ENCODE measurements at places on chromosomes 1 and 21.

GRCh38 chr1:96509951-96510350 lies 211.6 kb upstream of the PTBP2 start:
- no peak for DNase-seq

GRCh38 chr1:65955071-65955470 lies 162.4 kb downstream of the PDE4B start:
- DNase-seq, result no peak

DNA sequence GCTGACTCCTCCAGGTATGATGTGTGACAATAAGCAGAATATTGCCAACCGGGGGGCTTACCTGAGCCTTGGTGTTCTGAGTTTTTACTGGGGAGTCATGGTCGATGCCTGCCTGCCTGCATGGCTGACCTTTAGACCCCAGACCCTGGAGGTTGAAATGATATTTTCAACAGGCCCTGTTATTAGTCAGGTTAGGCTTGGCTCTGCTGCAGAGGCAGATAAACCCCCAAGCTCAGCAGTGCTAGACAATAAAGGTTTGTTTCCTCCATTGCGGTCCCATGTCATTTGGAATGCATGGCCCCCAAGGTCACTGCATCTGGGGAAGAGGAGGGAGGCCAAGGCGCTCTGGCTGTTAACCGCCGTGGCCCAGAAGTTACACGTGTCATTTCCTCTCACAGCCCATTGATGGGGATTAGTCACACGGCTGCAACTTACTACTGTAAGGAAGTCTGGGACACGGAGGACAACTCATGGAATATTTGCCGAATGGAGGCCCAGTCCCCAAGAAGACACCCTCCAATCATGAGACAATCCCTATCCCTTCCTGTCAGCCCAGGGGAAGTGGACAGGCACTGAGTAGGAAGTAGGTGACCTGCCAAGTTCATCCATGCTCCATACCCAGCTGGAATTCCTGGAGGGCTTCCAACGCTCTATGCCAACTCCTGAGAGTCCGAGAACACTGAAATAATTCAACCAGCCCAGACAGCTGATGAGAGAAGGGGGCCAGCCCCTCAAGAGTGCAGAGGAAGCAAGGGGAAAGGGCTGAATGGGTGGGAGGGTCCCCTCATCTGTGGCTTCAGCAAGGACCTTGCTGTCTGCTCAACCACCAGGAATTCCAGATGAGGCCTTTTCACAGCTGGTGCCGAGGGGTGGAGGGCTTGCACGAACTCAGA lies 97.3 kb downstream of the TAS1R2 start:
- DNase-seq, result no peak

GRCh38 chr1:211601982-211602670 lies 23.2 kb upstream of the SLC30A1 start:
- no peak for DNase-seq

GRCh38 chr1:7572654-7573152 lies 198.4 kb upstream of the VAMP3 start:
- no peak for DNase-seq

DNA sequence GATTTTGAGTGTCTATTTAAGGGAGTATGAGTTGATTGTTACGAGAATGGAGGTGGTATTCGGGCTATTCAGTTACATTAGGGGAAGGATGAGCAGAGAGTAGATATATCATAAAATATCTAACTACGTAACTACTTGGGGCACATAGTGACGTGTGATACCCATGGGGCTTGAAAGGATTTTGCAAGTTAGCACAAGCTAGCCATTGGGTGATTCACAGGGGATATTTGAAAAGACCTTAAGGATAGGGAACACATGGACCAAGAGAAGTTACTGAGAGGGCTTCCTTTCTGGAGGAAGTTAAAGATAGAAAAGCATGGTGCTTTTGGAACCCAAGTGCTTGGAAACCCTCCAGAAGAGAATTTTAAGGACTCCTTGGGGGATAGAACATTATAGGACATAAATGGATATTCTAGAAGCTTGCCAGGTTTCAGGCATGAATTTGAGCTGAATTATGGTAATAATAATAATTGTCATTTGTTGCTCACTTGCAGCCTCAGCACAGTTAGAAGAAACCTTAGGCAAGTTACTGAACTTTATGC lies 5.4 kb downstream of the DISP1 start:
- DNase-seq, result no peak

GRCh38 chr1:218211241-218211640 lies 73.9 kb upstream of the RRP15 start:
- no peak for DNase-seq

- DNase-seq, result no peak
These were observed 6.1 kb downstream of the FABP3 start for GRCh38 chr1:31366796-31367195.

- DNase-seq, result no peak
These were observed 1.0 kb upstream of the PGLYRP4 start for GRCh38 chr1:153349363-153350320.

DNA sequence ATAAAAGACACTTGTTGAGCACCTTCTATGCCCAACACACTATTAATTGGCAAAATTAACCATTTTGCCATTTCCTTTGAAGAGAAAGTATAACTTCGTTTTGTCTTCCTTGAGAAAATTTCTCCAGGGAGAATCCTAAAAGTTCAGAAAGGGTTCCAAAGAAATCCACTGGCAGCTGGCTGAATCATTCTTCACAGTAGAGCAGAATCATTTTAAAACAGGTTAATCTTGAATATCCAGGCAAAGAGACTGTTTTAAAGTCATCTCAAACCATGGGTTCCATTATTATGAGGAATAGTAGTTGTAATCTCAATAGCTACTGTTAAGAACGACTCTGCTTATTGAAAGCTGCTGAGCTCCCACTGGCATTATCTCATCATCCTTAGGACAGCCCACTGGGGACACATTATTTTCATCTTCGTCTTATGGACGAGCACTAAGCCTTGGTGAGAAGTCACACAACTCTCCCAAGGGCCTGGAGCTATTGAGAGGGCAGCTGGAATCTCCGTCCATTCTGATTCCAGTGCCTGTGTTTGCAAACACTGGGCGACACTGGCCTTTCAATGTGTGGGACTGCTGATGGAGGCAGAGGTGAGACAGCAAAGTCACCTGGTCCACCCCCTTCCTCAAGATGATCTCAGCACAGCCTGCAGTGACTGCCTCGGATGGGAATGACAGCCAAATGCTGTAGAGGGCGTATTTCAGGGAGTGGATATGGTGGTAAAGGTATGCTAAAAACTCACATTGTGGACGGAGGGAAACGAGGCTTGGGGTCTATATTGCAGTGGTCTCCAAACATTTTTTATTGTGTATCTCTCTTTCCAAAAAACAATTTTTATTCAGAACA lies 15.3 kb upstream of the PGBD5 start:
- DNase-seq, result no peak

GRCh38 chr1:1906185-1907097 lies 8.6 kb upstream of the CALML6 start:
- peak; percentile 91 for DNase-seq

GRCh38 chr1:222107267-222107666 lies 365.4 kb upstream of the DUSP10 start:
- no peak for DNase-seq

- peak; percentile 46 for DNase-seq
These were observed 88.4 kb downstream of the SDCCAG8 start for GRCh38 chr1:243343970-243344937.

DNA sequence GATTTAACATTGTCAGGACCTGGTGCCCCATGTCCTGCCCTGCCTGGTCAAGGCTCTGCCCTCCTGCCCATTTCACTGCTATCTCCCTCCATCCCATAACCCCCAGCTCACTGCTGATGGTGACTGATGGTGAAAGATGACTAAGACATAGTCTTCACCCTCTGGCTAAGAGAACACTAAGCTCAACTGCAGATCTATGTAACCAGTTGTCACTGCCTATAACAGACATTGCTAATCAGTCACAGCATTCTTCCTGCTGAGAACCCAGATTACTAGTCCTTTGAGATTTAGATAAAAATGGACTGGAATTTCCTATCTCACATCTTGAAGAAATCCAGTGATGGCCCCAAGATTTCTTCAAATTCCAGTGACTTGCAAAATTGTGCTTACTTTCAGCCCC lies 8.0 kb upstream of the ZNF362 start:
- DNase-seq, result no peak

- DNase-seq, result no peak
These were observed 1.1 kb downstream of the SYNC start for GRCh38 chr1:32701421-32701911.

DNA sequence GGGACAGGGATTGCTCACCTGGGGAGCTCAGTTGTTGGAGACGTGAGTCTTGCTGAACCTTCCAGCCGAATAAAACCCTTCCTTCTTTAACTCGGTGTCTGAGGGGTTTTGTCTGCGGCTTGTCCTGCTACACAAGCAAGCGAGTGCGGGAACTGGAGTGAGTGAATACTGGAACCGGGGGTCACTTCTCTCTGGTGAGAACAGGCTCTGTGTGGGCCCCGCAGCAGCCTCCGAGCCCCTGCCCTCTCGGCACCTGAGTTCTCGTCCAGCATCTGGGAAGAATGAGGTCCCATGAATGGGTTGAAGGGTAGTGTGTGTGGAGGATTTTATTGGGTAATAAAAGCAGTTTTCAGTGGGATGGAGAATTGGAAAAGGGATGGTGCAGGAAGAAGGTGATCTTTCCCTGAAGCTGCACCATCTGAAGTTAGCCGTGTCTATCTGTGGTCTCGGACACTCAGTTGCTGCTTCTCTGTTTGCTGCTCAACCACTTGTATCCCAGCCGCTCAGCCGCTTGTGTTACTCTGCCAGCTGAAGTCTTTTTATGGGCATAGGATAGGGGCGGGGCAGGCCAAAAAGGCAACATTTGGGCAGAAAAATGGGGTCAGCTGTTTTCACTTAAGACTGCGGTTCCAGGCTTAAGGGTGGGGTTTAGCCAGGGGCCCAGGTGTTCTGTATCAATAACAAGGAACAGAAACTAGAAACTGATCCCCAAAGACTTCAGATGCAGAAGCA lies 450.6 kb upstream of the CAMK1G start:
- DNase-seq, result no peak

DNA sequence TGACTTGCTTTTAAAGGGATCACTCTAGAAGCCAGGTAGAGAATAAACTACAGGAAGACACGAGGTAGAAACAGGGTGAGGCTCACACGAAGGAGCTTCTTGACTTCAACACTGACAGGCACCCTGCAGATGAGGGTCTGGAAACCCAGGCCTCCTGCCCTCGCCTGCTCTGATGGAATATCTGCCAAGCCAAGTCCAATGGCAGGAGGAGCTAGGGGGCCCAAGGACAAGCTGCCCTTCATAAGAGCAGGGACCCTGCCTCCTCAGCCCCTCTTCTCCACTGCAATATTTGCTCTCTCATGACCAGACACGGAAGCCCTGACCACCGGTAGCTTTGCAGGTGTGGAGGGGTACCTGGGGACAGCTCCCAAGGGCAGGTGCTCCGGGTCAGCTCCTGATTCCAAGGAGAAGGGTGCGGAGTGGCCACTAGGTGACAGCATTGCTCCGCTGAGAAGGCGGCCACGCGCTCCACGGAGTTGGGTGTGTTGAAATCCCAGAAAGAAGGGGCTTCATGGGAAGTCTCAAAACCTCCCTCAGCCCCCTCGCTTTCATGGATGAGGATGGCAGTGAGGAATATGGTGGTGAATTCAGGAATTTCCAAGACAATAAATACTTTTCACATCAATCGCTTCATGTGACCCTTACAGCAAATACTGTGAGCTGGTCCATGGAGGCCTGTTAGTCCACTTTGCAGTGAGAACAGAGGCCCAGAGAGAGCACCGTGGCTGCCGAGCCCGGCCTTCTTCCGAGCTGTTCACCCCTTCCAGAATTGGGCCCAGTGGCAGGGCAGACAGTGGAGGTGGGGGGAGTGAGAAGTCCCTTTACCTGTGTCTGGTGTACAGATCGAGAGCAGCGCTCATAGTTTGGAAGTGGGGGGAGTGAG lies 33.2 kb upstream of the PAX7 start:
- DNase-seq, result peak; percentile 81

- DNase-seq, result no peak
These were observed 44.3 kb upstream of the ERRFI1 start for GRCh38 chr1:8070381-8070811.

GRCh38 chr1:107135463-107135862 lies 5.4 kb upstream of the NTNG1 start:
- peak; percentile 38 for DNase-seq

- peak; percentile 87 for DNase-seq
These were observed at the start of gene PLEKHM2 for GRCh38 chr1:15684042-15684461. Gene PLEKHM2, plus strand, starts transcription at chr1:15684320. Its CDS starts 239 bp downstream, at chr1:15684559.

DNA sequence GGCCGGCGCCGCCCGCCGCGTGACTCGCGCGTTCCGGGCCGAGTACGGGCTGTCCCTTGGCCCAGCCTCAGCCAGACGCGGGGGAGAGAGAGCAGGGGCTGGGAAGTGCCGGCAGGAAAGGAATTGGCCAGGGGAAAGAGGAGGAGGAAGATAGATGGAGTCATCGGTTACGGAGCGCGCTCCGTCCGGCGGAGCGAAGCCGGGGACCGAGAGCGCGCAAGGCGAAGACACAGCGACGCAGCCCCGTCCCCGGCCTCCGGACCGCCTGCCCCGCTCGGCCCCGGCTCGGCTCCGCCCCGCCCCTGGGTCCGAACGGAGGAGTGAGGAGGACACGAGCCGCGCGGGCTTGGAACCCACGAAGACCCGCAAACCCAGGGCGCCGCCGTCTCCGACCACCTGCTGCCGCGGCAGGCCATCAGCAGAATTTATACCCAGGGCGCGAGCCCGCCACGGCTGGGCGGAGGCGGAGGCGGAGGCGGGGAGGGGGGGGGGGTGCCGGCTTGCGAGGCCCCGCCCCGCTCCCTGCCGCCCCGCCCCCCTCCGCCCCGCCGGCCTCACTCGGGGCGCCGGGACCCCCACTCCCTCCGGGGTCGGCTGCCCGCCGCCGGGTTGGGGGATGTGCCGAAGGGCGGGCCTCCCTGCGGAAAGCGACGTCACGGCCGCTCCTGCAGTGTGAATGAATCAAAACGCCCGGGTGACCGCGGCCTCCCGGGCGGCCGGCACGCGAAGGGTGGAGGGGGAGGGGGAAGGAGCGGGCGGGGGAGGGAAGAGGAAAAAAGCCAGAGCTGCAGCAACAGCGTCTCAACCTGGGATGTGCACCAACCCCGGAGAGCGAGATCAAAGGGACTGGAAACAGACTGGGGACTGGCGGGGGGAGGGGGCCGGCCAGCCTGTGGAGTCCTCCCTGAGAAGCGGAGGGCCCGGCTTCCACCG lies at the start of gene LHX4:
Gene LHX4, plus strand, starts transcription at position 782 of the 933 bp plus-strand sequence. CDS start 266 bp downstream, outside the sequence.
- peak; percentile 74 for DNase-seq

GRCh38 chr1:185719021-185719420 lies 15.2 kb upstream of the HMCN1 start:
- peak; percentile 85 for DNase-seq

Data from AG20443 (cell line).